ENCODE measurements at places on chromosomes 6 and 20.

GRCh38 chr6:143286251-143286795 lies 164.2 kb downstream of the ADAT2 start:
- no peak for DNase-seq

DNA sequence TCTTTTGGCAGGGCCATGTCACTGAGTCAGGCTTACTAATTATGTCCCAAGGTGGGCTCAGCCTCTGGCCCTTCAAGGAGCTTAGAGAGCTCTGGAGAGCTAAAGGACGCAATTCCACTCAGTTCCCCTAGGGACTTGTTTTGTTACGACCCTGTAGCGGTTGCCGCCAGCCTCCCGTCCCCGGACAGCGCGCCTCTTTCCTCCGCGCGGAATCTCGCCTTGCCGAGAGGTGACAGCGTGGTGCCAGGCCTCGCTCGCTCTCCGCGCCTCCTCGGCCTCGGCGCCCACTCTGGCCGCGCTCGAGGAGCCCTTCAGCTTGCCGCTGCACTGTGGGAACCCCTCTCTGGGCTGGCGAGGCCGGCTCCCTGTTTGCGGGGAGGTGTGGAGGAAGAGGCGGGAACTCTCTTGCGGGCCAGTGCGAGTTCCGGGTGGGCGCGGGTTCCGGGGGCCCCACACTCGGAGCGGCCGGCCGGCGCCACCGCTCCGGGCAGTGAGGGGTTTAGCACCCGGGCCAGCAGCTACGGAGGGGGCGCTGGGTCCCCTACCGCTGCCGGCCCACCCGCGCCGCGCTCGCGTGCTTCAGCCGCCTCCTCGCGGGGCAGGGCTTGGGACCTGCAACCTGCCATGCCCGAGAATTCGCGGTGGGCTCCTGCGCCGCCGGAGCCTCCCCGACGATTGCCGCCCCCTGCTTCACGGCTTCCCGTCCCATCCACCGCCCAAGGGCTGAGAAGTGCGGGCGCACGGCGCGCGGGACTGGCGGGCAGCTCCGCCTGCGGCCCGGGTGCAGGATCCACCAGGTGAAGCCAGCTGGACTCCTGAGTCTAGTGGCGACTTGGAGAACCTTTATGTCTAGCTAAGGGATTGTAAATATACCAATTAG lies 9.9 kb upstream of the ZNF311 start:
- DNase-seq: no peak

GRCh38 chr6:8335381-8335780 lies 100.0 kb downstream of the SLC35B3 start:
- DNase-seq: no peak

GRCh38 chr6:21726676-21727075 lies 133.1 kb downstream of the SOX4 start:
- DNase-seq: no peak

DNA sequence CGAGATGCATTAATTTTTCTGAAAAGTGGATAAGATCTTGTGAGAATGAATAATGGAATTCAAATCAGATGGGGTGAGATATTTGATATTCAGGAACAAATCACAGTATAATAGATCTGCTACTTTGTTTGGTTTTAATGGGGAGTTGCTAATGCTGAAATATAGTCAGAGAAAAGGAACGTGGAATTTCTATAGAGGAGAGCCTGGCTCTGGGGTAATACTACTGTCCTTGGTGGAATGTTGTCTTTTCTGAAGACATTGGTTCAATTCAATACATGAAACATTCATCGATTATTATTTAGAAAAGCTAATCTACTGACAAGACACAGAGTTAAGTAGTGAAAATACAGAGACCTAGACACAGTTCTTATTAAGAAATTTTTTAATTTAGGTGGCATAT lies 108.6 kb downstream of the ESR1 start:
- DNase-seq: no peak

- DNase-seq: no peak
These were observed 104.6 kb upstream of the FRMD1 start for GRCh38 chr6:168183613-168183970.

GRCh38 chr6:55046869-55047422 lies 127.4 kb upstream of the HCRTR2 start:
- DNase-seq: no peak

GRCh38 chr6:166365806-166366205 lies 16.9 kb downstream of the MPC1 start:
- DNase-seq: no peak

- DNase-seq: peak; percentile 80
These were observed 494.7 kb upstream of the MAP3K7 start for GRCh38 chr6:91081452-91082067.

- no peak for DNase-seq
These were observed 4.6 kb downstream of the ZNF184 start for GRCh38 chr6:27468334-27468733.

DNA sequence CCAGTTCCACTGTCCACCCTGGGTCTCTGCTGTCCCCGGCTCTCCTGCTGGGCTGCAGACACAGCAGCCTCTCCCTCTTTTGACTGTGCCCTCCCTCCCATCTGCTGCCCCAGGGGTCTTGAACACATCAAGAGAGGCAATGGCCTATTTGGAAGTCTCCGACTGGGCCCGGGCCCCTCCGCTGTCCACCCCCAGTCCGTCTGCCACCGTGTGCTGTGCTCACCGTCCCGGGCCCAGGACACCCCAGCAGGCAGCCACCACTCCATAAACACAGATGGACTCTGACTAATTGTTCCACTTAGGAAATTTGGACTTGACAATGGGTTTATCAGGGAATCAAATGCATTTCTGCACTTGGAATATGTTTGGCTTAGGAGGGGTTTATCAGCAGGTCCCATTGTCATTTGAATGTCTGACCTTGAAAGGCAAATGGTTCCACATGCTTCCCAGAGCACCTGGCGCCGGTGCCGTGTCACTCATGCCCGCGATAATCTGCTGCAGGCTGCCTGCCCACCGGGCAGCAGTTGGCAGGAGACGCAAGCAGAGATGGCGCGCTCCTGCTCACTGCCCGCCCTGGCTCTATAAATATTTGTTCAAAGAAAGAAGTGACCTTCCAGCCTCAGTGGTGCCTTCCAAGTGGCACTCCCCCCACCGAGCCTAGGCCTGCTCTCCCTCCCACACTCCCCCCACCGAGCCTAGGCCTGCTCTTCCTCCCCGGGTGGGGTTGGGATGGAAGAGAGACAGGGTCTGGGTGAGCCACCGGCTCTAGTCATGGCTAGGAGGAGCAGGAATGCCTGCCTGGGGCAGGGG lies 18.8 kb upstream of the FRMD1 start:
- DNase-seq: no peak

DNA sequence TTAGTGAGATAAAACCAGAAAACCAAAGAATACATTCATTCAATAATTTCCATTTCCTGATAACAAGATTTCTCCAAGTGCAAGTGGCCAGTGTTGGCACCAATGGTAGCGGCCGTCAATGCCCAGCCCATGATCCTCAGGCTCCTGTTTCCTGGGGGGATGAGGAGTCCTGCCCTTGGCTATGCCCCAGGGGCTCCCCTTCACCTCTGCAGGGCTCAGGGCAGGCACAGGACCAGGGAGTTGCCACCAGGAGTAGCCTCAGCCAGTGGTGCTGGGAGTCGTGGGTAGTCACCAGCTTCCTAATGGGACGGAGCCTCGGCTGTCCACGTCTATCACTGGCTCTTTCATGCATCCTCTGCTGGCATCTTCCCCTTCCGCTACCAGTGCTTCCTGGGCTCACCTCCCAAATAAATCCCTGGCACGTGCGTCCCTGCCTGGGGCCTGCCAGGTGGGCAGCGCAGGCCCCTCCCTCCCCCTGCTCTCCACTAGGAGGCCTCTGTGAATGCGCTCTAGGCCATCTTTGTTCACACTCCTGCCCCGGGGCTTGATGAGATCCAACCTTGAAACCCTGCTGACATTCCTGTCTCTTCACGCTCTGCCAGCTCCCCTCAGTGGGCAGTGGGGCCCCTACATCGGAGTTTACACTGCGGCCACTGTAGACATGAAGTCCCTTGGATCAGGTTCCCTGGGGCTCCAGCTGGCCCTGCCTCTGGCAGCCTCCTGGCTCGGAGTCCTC lies 215.7 kb downstream of the SYNDIG1 start:
- DNase-seq: no peak

GRCh38 chr6:139240161-139241010 lies 51.4 kb downstream of the TXLNB start:
- DNase-seq: no peak

DNA sequence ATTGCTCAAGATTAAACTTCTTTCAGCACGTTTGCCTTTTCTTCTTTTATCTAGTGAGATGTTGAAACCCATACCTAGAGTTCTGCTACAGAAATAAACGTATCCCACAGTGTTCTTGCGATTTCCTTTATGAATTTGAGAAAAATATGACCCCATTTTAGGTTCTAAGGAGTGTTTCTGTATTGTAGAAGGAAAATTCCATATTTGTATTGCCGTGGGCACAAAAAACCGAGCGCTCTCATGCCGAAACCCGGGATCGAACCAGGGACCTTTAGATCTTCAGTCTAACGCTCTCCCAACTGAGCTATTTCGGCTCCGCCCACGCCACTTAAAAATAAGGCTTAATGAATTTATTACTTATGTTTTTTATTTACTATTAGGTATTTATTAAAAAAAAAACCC lies 23.7 kb downstream of the ZNF311 start:
- DNase-seq: peak; percentile 78

- peak; percentile 43 for DNase-seq
These were observed 108.4 kb upstream of the MAFB start for GRCh38 chr20:40797425-40797824.

DNA sequence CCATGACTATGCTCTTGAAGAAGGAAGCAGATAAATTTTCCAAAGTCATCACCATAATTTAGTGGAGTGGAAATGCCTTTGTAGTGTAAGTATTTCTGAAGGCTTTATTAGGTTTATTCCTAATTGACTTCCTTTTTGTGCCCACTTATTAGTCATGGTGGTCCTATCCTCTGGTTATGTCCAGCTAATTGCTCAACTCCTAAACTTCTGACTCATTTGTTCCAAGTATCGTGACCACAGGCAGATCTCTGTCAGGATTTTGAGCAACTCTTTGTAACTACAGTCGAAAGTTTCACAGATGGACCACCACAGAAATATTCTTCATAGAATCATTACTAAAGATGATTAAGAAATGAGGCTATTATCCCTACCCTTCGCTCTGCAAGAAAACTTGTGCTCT lies 315.6 kb upstream of the PTCHD4 start:
- DNase-seq: no peak

DNA sequence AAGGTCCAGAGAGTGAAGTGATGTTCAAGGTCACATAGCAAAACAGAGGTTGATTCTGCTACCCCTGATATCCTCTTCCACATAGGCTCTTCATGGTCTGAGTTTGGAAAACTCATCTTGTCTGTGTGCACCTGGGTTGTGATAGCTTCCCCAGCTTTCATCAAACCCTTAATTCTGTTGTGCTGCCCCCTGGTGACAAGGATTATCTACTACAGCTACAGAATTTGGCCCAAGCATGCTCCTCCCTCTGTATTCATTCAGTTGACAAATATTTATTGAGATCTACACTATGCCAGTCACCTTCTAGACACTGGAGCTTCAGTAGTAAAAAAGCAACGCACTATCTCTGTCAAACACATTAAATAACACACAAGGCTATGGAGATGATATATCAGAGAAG lies 50.4 kb downstream of the SMPDL3A start:
- peak; percentile 59 for DNase-seq

GRCh38 chr20:4234128-4234527 lies 218.8 kb upstream of the RNF24 start:
- DNase-seq: no peak

DNA sequence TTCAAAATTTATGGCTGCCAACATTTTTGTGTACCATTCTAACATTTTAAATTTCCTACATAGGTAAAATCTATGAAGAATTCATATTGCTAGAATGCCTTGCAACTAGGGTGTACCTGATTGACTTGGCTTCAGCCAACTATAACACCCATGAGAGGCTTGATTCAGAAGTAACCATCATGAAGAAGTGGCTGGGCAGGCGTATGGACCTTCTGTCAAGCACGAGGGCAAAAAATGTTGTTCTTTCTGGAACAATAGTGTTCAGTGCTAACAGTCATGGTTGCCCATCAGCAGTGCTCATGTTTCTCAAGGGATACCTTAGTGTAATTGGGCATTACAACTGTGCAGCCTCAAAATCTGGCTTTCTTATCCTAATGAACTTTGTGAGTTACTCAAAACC lies 42.9 kb downstream of the ID4 start:
- DNase-seq: no peak

- no peak for DNase-seq
These were observed 66.1 kb downstream of the TRMT11 start for GRCh38 chr6:126052485-126052884.

- no peak for DNase-seq
These were observed 28.5 kb downstream of the KDM1B start for GRCh38 chr6:18183766-18184165.

DNA sequence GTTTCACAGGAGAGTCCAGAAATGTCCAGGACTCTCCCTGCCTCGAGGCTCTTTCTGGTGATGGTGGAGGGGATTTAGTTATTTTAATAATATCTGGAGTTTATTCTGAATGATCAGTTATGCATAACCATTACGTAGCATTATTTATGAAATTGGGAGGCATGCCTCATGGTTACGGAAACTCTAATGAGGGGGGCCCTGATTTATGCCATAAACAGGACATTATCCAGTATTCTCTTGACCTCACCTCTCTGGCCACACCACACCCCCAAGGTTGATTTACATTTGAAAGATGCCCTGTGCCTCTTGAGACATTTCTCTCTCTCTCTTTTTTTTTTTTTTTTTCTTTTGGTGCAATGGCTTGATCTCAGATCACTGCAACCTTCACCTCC lies 268.8 kb downstream of the TFAP2C start:
- DNase-seq: no peak

GRCh38 chr20:19819149-19819548 lies 61.1 kb downstream of the RIN2 start:
- DNase-seq: no peak

DNA sequence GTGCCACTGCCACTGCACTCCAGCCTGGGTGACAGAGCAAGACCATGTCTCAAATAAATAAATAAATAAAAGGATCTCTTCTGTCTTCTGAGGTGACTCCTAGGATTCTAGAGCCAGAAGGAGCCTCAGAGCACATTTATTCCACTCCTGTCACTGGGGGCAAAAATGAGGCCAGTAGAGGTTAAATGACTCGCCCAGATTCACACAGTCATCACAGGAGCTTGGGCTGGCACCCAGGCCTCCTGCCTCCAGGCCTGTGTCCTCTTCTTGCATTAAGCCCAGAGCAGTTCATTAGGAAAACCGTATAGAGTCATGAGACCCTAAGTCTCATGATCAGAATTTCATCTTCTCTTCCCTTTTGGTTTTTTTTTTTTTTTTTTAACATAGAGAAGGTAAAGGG lies 243.3 kb downstream of the NRN1 start:
- DNase-seq: no peak

DNA sequence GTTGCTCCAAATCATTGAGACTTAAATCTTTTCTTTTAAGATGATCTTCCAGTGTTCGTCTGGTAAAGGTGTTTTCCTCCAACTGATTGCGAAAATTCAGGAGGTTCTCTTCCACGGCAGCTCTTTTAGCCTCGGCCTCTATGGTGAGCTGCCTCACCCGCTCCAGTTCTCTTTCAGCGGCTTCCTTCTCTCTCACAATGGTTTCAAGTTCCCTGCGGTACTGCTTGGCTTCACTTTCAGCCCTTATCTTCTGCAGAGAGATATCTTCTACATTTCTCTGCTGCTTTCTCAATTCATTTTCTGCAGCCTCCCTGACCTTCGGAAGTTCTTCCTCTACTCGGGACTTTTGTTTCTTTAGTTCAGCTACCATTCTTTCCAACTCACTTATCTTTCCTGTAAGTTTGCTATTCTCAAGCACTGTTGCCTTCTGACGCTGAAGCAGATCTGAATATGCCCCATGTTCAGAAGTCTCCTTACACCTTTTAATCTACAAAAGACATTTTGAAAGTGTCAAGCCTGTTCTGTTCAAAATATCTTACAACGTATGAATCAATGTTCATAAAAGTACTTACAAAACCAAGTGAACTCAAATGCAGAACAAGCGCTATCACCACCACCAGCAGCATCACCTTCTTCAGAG lies 22.3 kb downstream of the DST start:
- no peak for DNase-seq
